ENCODE measurements at places on chromosomes 5 and 9. TPM values are rescaled to one million over a fixed set of nuclear protein-coding genes. Genes with fewer than 3 reads are reported as not detected.

DNA sequence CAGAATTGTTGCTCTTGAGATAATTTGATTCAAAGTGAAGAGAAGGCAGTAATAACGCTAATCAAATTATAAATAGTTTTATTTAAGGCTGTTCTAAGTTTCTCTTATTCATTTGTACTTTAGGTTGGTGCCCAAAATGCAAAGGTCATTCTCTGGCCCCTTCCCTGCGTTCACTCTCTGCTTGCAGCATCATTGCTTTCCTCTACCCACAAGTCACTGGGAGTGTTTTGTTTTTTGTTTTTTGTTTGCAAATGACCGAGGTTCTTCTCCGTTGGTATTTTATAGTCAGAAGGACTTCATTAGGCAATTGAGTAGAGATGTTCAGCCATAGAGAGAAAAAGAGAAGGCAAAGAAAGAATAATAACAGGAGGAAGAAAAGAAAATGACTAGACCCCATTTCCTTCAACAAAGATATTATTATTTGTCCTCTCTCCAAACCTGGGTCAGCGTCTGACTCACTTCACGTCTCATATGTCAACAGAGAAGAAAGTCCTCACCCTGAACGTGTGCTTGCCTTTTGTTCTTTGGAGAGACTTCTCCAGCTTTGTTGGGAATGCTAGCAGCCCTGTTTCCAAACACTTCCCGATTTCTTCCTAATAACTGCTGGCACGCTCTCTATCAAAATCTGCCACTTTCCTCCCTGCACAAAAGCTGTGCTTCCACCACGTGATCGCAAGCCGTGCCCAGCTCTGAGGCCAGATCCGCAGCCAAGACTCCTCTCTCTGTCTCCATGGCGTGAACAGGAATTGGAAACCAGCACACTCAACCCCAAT lies 119.8 kb downstream of the EBF1 start:
- peak; percentile 76 for DNase-seq
- no peaks in the 10 kb centered on the region for H3K27me3 ChIP-seq
- H3K4me3 ChIP-seq, result peak overlapping the region; percentile 36
- H3K4me1 ChIP-seq, result no peaks in the 10 kb centered on the region
- H3K27ac ChIP-seq, result peak overlapping the region; percentile 45

GRCh38 chr9:114169952-114170770 lies 14.8 kb downstream of the COL27A1 start:
- H3K4me3 ChIP-seq, result no peak overlapping the region
- H3K4me1 ChIP-seq, result peaks cover 37% of the 10 kb centered on the region
- no peaks in the 10 kb centered on the region for H3K27me3 ChIP-seq
- no peak for DNase-seq
- H3K27ac ChIP-seq, result no peak overlapping the region
- H3K36me3 ChIP-seq, result no peaks in the 10 kb centered on the region

DNA sequence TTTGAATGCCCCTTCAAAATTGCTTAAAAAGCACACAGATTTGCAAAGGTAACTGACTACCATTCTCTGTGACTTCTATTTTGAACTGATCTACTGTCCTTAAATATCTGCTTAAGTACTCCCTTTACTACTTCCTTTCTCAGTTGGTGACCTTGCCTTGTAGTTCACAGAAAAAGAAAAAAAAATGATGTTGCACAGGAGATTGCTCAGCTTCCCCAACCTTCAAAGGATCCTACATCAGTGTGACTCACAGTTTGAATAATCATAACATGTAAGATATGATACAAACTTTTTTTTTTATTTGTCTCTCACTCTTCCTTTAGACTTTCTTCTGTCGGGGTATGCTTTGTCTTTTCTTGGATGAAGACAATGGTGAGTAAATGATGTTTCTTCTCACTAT lies 1029.6 kb downstream of the CDH12 start:
- H3K4me1 ChIP-seq, result no peaks in the 10 kb centered on the region
- DNase-seq, result no peak
- H3K36me3 ChIP-seq, result no peaks in the 10 kb centered on the region
- no peaks in the 10 kb centered on the region for H3K27me3 ChIP-seq
- H3K27ac ChIP-seq, result no peak overlapping the region

DNA sequence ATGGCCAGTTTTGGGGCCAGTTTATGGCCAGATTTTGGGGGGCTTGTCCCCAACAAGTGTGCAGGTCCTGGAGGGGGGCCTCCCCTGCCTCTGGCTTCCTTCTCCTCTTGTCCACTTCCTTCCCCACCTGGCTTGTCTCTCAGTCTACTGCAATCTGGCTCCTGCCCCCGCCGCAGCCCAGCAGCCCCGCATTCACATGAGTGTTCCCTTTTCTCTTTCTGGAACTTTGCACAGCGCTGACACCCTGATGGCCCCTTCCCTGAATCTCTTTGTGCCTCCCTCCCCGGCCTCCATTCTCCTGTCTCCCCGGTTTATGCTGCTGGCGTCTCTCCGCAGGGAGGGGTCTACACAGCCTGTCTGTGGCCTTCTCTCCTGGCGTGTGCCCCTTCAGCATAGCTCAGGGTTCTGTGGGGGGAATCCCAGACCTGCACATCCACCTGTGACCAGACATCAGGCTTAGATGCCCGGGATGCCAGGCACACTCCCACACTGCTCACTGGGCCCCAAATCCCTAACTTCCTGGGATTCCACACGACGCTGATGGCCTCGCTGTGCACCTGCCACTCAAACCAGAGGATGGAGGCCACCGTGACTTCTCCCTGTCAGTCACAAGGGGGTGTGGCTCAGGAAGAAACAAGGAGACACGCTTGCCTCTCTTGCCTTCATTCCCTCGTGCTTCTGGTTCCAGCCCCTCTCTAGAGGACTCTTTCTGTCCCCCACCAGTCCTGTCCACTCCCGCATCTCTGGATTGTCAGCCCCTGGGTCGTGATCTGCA lies 17.5 kb downstream of the TRIP13 start:
- no peak for DNase-seq
- H3K4me1 ChIP-seq, result no peaks in the 10 kb centered on the region
- H3K27me3 ChIP-seq, result no peaks in the 10 kb centered on the region
- no peaks in the 10 kb centered on the region for H3K36me3 ChIP-seq

- H3K4me1 ChIP-seq, result no peaks in the 10 kb centered on the region
- H3K36me3 ChIP-seq, result no peaks in the 10 kb centered on the region
- H3K27me3 ChIP-seq, result no peaks in the 10 kb centered on the region
- DNase-seq, result no peak
These were observed 8.0 kb upstream of the AKNA start for GRCh38 chr9:114395768-114396167.

DNA sequence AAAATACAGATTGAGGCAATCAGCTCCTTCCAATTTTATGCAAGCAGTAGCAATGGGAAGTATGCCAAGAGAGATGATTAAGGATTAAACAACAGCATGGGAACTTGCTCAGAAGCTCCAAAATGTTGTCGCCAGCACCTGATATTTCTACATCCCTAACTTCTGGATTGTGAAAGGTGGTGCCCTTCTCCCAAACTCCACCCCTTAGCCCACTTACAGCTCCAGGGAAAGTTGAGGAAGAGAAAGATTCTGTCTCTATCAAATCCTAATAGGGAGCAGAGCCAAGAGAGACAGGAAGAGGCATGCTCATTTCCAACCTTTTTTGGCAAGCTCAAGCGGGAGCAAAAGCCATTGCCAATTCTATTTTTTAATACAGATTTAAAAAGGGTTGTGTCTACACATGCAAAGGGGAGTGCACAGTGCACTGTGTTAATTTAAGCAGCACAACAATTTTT lies 92.4 kb upstream of the NR3C1 start:
- no peaks in the 10 kb centered on the region for H3K27me3 ChIP-seq
- peak overlapping the region; percentile 17 for H3K27ac ChIP-seq
- DNase-seq, result no peak
- H3K36me3 ChIP-seq, result no peaks in the 10 kb centered on the region
- H3K4me1 ChIP-seq, result peaks cover 35% of the 10 kb centered on the region

LHX3 gene
- not detected for total RNA-seq

DNA sequence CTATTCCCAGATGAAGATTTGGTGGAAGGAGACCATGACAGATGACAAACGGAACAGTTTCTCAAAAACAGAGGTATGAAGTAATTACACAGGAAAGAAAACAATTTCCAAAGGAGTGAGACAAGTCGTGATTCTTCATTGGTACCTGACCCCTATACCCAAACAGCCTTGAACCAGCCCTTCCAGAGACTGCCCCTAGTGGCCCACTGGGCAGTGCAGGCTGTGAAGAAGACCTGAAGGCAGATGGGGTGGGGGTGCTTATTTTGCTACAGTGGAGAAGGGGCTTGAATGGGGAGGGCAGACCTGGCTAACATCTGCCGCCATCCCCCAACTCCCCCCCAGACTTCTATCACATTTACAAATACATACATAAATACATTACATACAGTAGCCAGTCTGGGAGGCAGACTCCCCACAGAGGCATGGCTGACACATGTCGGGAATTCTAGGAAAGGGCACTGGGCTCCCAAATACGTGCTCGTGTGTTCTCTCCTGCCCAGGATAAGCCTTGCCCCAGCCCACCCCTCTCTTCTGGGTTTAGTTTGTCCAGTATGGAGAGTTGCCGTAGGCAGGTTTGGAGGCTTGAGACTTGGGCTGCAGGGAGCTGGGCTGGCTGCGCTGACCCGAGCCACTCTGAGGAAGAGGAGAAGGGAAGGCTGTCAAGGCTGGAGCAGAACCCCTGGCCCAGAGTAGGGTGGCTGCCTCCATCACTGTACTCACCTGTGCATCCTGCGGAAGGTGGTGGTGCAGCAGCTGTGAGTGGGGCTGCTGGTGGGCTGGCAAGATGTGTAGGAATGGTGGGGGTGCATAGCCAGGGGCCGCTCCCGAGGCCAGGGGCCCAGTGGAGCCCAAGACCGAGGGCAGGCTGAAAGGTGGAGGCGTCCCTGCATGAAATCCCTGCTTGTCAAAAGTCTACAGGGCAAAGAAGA lies 105.3 kb downstream of the UBE2R2 start:
- no peak overlapping the region for H3K27ac ChIP-seq
- no peaks in the 10 kb centered on the region for H3K27me3 ChIP-seq
- no peak overlapping the region for H3K4me3 ChIP-seq
- peaks cover 8% of the 10 kb centered on the region for H3K4me1 ChIP-seq
- peaks cover 48% of the 10 kb centered on the region for H3K36me3 ChIP-seq

- H3K36me3 ChIP-seq, result no peaks in the 10 kb centered on the region
- no peak overlapping the region for H3K27ac ChIP-seq
- no peaks in the 10 kb centered on the region for H3K27me3 ChIP-seq
- no peak overlapping the region for H3K4me3 ChIP-seq
These were observed 42.0 kb downstream of the PBX3 start for GRCh38 chr9:125789196-125789595.

- H3K27me3 ChIP-seq, result no peaks in the 10 kb centered on the region
- H3K4me1 ChIP-seq, result no peaks in the 10 kb centered on the region
- no peak overlapping the region for H3K4me3 ChIP-seq
- no peak for DNase-seq
These were observed 79.6 kb upstream of the GRHPR start for GRCh38 chr9:37342895-37343294.

UNC13B gene
- 20.5 TPM for total RNA-seq

GRCh38 chr5:45336464-45336863 lies 359.7 kb downstream of the HCN1 start:
- no peaks in the 10 kb centered on the region for H3K4me1 ChIP-seq
- no peak for DNase-seq
- H3K36me3 ChIP-seq, result no peaks in the 10 kb centered on the region
- no peak overlapping the region for H3K27ac ChIP-seq

DNA sequence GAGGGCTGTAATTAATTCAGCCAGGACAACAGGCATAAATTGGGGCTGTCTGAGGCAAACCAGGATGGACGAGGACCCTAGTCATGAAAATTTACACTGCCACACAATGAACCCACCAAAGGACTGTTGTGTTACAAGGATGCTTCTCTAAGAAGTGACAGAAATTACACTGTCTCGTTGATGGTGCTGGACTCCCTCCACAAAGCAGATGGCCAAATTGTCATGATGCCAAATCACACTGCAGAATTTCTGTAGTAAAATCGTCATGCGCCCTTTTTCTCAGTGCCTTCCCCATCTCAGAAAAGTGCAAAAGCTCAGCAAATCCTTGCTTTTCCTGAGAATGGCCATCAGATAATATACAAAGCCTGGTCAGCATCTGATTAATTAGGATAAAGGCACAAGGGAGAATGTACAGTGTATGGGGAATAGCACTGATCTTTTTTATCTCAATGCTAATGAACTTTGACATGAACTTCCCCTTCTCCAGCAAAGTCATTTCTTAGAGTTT lies 545.8 kb downstream of the CSNK1G3 start:
- no peak overlapping the region for H3K27ac ChIP-seq
- H3K4me1 ChIP-seq, result no peaks in the 10 kb centered on the region
- DNase-seq, result no peak
- H3K36me3 ChIP-seq, result no peaks in the 10 kb centered on the region
- H3K27me3 ChIP-seq, result no peaks in the 10 kb centered on the region

NSD1 gene
- total RNA-seq, result 37.6 TPM

MRPS30 gene
- 66.4 TPM for total RNA-seq

DNA sequence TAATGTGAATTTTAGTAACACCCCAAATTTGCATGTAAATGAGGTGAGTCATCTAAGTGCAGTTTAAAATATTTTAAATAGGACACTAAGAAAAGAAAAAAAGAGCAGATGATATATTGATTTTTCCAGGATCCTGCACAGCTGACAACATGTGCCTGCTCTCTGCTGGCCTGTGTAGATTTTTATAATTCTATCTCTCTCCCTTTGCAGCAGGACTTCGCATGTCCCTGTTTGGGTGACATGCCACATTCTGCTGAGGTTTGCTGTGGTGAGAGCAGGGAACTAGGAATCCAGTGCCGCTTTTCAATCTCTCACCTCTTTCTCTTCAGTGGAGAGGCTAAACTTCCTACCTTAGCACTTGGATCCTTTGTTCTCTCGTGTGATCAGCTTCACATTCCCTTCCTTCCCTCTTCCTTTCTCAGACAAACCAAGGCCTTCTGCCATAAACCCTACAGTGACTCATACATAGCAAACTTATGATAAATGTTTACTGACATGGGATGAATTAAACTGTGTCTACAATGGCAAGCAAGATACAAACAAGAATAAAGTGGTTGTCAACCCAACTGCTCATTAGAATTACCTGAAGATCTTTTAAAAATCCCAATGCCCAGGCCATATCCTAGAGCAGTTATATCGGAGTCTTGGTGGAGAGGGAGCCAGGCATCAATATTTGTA lies 198.8 kb upstream of the EFNA5 start:
- no peaks in the 10 kb centered on the region for H3K27me3 ChIP-seq
- H3K36me3 ChIP-seq, result no peaks in the 10 kb centered on the region
- no peak overlapping the region for H3K27ac ChIP-seq
- H3K4me1 ChIP-seq, result peaks cover 16% of the 10 kb centered on the region

GRCh38 chr5:55421074-55421529 lies 113.3 kb downstream of the MTREX start:
- peak overlapping the region; percentile 65 for H3K27ac ChIP-seq
- no peaks in the 10 kb centered on the region for H3K27me3 ChIP-seq
- no peaks in the 10 kb centered on the region for H3K36me3 ChIP-seq
- no peak for DNase-seq
- no peak overlapping the region for H3K4me3 ChIP-seq
- H3K4me1 ChIP-seq, result peaks cover 46% of the 10 kb centered on the region

DNA sequence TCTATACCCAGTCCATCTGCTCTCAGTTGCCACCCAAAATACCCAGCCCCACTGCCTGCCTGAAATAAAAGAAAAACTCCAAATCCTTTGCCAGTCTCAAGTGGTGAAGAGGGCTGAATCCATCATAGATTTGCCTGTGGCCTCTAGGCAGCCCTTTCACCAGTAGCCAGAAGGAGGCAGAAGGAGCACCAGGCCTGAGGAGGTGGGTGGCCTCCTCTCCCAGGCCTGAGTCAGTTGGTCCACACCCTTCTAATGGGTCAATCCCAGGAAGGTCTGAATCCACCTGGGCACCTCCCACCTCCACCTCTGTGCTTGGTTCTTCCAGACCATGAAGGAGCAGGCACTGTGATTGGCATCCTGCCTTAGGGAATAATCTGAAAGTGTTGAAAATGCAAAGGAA lies 97.0 kb downstream of the DAPK1 start:
- H3K36me3 ChIP-seq, result no peaks in the 10 kb centered on the region
- peak overlapping the region; percentile 78 for H3K27ac ChIP-seq
- peaks cover 88% of the 10 kb centered on the region for H3K4me1 ChIP-seq
- no peak overlapping the region for H3K4me3 ChIP-seq
- H3K27me3 ChIP-seq, result no peaks in the 10 kb centered on the region

Data from sigmoid colon (tissue), 7 donors.